ENCODE measurements at places on chromosomes 11 and 22. TPM values are rescaled to one million over a fixed set of nuclear protein-coding genes. Genes with fewer than 3 reads are reported as not detected.

- no peak for DNase-seq
- H3K27me3 ChIP-seq = peaks cover 8% of the 10 kb centered on the region
- no peaks in the 10 kb centered on the region for H3K36me3 ChIP-seq
- no peak overlapping the region for H3K4me3 ChIP-seq
Observed at GRCh38 chr11:120696597-120697218, 185.2 kb downstream of the GRIK4 start.

DNA sequence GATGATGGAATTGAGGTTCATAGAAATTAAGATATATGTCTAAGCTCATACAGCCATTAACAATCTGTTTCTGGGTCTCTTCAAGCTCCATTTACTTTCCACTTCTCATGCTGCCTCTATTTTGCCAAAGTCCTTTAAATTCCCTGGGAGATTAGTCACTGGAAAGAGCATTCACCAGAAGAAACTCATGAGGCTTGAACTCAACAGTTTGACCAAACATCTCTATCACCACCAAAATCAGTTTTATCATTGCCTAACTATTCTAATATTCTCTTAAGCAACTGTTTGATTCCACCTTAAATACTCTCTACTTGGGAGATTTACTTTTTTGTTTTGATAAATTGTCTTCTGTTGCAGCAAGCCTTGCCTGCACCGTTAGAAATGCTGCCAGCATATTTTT lies 881.3 kb downstream of the KCNA4 start:
- H3K4me1 ChIP-seq = no peaks in the 10 kb centered on the region
- no peaks in the 10 kb centered on the region for H3K36me3 ChIP-seq
- H3K27me3 ChIP-seq = no peaks in the 10 kb centered on the region
- H3K4me3 ChIP-seq = no peak overlapping the region

DNA sequence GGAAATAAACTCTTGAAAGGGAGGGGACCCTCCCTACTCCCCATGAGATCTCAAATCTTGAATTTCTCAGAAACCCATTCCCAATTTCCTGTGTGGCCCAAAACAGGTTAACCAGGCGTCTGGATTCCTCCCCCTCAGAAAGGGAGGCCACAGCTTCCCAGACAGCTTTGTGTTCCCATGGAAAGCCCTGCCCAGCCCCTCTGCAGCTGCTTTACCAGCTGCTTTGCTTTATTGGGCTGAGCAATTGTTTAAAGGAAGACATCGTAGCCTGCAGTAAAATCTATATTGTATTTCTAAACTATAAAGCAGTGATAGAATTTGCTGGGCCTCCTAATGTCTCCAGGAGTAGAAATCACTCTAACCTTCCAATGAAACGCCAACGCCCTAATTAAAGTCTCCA lies 97.4 kb downstream of the CHST1 start:
- H3K36me3 ChIP-seq = no peaks in the 10 kb centered on the region
- H3K27me3 ChIP-seq = peaks cover 4% of the 10 kb centered on the region
- H3K4me3 ChIP-seq = no peak overlapping the region
- H3K27ac ChIP-seq = no peak overlapping the region
- H3K4me1 ChIP-seq = no peaks in the 10 kb centered on the region

- H3K27me3 ChIP-seq = peaks cover 3% of the 10 kb centered on the region
- H3K4me1 ChIP-seq = peaks cover 27% of the 10 kb centered on the region
- no peaks in the 10 kb centered on the region for H3K36me3 ChIP-seq
Observed at GRCh38 chr11:60194511-60194910, 11.6 kb upstream of the MS4A6A start.

DNA sequence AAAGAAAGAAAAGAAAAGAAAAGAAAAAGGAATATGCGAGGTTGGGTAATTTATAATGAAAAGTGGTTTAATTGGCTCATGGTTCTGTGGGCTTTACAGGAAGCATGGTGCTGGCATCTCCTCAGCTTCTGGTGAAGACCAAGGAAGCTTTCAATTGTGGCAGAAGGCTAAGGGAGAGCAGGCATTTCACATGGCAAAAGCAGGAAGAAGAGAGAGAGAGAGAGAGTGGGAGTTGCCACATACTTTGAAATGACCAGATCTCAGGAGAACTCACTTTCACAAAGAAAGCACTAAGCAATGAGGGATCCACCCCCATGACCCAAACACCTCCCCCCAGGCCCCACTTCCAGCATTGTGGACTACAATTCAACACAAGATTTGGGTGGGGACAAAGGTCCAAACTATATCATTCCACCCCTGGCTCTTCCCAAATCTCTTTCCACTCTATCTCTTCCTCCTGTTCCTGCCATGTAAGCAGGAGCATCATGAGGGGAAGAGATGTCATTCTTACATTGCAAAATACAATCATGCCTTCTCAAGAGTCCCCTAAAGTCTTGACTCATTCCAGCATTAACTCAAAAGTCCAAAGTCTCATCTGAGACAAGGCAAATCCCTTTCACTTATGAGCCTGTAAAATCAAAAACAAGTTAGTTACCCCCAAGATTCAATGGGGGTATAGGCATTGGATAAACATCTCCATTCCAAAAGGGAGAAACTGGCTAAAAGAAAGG lies 38.9 kb downstream of the LINC01488 start:
- H3K4me1 ChIP-seq = peaks cover 8% of the 10 kb centered on the region
- no peak for DNase-seq
- no peaks in the 10 kb centered on the region for H3K27me3 ChIP-seq
- H3K27ac ChIP-seq = no peak overlapping the region

TEX54 gene
- total RNA-seq = not detected

PACSIN3 gene
- 1.5 TPM for total RNA-seq

OLFML1 gene
- not detected for total RNA-seq

PARVG gene
- 91.6 TPM for total RNA-seq
